ENCODE measurements at places on chromosomes 6 and 20.

DNA sequence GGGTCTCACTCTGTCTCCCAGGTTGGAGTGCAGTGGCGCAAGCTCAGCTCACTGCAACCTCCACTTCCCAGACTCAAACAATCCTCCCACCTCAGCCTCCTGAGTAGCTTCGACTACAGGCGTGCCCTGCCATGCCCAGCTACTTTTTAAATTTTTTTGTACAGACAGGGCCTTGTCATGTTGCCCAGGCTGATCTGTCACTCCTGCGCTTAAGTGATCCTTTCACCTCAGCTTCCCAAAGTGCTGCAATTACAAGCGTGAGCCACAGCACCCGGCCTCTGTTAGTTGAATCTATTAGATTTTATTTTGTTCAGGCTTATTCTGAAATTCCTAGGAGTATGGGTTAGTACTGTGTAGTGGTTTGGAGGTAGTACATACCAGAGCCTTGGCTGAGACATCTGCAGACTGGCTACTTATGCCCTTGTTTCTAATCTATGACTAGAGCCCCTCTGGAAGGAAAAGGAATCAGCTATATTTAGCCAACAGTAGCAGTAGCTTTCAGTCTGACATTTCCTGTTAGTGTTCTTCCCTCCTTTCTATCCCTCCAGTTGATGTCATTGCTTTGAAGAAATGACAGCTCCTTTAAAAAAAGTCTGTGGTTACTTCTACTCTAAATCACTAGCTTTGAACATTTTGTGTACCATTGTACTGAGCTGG, 74.4 kb downstream of the ITCH start:
- DNase-seq: no peak

GRCh38 chr20:32333181-32333987, 24.7 kb upstream of the ASXL1 start:
- DNase-seq: no peak

DNA sequence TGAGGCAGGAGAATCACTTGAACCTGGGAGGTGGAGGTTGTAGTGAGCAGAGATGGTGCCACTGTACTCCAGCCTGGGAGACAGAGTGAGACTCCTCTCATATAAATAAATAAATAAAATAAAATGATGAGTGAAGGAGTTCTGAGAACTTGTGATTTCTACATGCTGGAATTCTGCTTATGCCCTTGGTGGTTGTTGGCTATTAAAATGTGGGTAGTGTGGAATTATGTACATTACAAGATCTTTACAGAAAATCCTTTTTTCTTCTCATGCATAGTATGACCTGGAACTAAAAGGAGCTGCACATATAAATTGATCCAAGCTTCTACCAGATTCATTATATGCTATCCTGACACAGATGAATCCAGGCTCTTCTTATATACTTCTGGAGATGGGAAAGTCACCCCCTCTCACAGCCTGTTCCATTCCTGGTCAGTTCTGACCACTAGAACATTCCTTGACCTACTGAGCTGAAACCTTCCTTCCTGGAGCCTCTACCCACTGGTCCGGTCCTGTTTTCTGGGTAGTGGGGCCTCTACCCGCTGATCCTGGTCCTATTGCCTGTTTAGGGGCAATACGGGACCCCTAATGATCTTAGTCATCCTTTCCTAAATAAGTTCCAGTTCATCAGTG, 37.7 kb upstream of the TAF8 start:
- no peak for DNase-seq

- DNase-seq: no peak
These were observed 21.9 kb upstream of the IPCEF1 start for GRCh38 chr6:154378518-154378917.

- DNase-seq: no peak
These were observed 286.6 kb downstream of the TENT5A start for GRCh38 chr6:81465859-81466258.

DNA sequence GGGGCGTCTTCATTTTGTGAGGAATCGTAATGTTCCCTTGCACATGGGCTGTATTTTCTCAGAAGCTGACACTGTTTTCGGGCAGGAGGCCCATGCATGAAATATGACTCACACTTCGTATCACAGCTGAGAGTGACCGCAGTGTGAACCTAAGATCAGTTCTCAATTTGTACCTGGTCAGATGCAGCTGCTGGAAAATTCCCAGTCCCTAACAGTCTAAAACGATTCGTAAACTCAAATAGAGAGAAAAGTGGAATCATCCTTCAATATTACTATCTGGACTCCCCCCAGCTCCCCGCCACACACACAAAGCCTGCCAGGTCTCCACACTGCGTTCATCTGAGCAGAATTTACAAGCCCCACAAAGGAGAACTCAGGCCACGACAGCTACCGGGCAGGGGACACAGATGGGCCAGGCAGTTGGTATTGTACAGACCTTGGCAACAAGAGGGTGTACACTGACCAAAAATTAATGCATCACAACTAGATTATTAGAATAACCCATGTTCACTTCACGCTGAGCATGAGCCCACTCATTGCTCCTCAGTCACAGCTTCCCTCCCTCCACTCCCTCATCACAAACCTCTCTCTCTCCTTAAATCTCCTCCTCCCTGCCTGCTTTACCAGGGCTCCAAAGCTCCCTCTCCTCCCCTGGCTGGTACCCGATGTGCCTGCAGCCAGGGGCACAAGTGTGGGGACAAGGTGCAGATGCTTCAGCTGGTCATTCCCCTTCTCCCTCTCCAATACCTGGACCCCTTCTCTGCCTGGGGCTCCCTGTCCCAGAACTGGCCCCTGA, 488.4 kb downstream of the PREX1 start:
- DNase-seq: no peak

DNA sequence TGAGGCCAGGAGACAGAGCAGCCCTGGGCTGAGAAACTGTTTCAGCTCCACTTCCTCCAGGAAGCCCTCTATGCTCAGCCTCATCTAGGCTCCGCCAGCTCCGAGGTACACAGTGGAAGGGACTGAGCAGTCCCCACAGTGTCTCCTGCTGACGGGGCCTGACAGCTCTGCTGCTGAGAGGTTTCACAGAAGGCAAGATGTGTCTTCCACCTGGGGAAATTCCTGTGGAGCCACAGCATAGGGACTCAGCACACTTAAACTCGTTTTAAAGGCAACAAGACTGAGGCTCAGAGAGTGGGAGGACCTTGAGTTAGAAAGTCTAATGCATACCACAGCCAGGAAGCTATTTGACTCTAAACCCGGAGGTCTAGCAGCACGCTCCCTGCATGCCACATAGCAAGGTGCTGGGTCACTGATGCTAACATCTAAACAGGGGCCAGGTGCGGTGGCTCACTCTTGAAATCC, 6.8 kb downstream of the ADA start:
- no peak for DNase-seq
